Kidney epithelial cell (primary cell): ENCODE measurements at places on chromosomes 6 and 20. TPM values are rescaled to one million over a fixed set of nuclear protein-coding genes. Genes with fewer than 3 reads are reported as not detected.

THBS2 gene
- total RNA-seq, result 21.9 and 28.6 TPM in 2 replicates

RAET1E gene
- total RNA-seq, result not detected in 2 replicates

PLN gene
- total RNA-seq, result not detected in 2 replicates

MCUR1 gene
- total RNA-seq, result 15.0 and 16.2 TPM in 2 replicates

IPCEF1 gene
- total RNA-seq, result 0.34 and 1.0 TPM in 2 replicates

OPN5 gene
- total RNA-seq, result not detected in 2 replicates

EEF1A2 gene
- 14.9 and 18.0 TPM in 2 replicates for total RNA-seq

OR12D3 gene
- not detected in 2 replicates for total RNA-seq

RIPPLY2 gene
- not detected in 2 replicates for total RNA-seq

HUS1B gene
- total RNA-seq, result not detected in 2 replicates

CST4 gene
- not detected in 2 replicates for total RNA-seq

ANKRD66 gene
- total RNA-seq, result not detected in 2 replicates

TUBB1 gene
- not detected in 2 replicates for total RNA-seq

ZNF831 gene
- total RNA-seq, result not detected in 2 replicates

SIRPD gene
- not detected in 2 replicates for total RNA-seq

DZANK1 gene
- total RNA-seq, result 1.4 and 2.9 TPM in 2 replicates

C6orf120 gene
- total RNA-seq, result 35.9 and 42.9 TPM in 2 replicates

PARD6B gene
- total RNA-seq, result 23.7 and 24.0 TPM in 2 replicates

HLA-DPB1 gene
- total RNA-seq, result 5.5 and 7.6 TPM in 2 replicates

BPI gene
- not detected in 2 replicates for total RNA-seq

NOL7 gene
- 116 and 178 TPM in 2 replicates for total RNA-seq
